ENCODE measurements at places on chromosomes 11 and 22.

DNA sequence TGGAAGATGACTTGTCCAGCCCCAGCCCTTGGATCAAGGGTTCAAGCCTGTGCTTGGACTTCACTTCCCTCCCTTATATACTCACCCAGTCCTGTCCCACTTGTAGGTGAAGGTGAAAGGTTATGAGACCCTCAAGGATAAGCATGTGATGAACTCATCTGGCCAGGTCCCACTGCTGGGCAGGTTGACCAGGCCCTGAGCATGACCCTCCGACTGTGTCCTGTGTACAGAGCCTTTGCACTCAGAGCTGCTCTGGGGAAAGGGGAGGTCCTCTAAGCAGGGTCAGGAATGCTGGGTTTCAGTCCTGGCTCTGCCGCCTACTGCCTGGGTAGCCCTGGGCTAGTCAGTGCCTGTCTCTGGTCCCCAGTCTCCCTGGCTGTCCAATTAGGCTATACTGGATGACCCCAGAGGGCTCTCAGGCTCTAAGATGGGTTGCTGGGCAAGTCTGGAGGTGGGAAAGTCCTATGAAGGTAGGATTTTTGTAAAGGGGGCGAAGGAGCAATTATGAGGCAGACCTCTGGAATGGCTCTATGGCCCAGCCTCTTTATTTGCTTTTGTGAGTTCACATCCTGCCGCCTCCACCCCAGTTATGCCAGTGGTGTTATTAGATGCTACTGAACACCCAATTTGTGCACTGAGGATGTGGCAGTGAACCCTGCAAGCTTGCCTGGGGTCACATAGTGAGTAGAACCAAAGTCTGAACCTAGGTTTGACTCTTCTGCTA, 14.1 kb downstream of the DGAT2 start:
- DNase-seq: no peak

- no peak for DNase-seq
Measured at GRCh38 chr11:134604886-134605285, 192.8 kb upstream of the B3GAT1 start.

DNA sequence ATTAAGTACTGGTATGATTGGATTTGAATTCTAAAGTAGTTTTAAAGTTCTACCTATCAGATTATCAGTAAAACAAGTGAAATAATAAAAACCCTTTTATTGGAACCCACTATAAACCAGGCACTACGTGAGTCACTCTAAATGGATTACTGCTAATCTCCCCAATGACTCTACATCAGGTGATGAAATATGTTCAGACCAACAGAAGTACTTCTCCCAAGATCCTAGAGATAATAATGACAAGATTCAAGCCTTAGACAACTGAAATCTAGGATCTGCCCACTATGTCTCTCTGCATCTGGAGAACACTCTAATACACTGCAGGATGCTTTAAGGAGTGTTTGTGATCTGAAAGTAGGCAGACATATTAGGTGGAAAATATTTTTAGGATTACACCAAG, 652.1 kb upstream of the CHORDC1 start:
- no peak for DNase-seq

DNA sequence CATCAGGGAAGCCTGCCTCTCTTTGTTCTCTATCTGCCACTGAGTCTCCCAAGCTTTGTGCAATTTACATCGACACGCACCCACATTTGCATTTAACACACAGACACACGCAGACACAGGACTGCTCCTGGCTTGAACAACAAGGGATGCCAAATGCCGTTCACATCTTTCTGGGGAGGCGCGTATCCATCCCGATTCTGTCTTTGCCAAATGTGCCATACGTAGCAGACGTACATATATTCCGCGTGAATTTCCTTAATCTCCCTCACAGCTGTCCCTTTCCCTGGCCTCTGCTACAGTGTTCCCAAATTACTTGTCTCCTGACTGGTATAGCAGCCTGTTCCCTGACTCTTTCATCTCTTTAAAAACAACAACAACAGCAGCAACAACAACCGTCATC, 409.5 kb downstream of the MIAT start:
- DNase-seq: no peak

- DNase-seq: no peak
Measured at GRCh38 chr11:115126092-115126491, 378.1 kb downstream of the CADM1 start.
